Panc1 (cell line): ENCODE measurements at places on chromosomes 5 and 9.

DNA sequence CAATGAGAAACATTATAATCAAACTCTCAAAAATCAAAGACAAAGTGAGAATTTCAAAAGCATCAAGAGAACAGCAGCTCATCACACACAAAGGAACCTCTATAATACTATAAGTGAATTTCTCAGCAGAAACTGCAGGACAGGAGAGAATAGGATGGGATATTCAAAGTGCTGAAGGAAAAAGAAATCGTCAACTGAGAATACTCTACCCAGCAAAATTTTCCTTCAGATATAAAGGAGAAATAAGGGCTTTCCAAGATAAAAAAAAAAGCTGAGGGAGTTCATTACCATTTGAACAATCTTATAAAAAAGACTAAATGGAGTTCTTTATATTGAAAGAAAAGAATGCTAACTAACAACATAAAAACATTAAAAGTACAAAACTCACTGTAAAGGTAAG lies 481.1 kb downstream of the TLE4 start:
- H3K4me1 ChIP-seq: no peaks in the 10 kb centered on the region
- H3K36me3 ChIP-seq: no peaks in the 10 kb centered on the region
- no peaks in the 10 kb centered on the region for H3K27me3 ChIP-seq
- H3K4me3 ChIP-seq: no peak overlapping the region
- DNase-seq: no peak

GRCh38 chr5:36073595-36074216 lies 7.0 kb upstream of the UGT3A2 start:
- no peak overlapping the region for H3K4me3 ChIP-seq
- no peaks in the 10 kb centered on the region for H3K4me1 ChIP-seq
- H3K36me3 ChIP-seq: no peaks in the 10 kb centered on the region

DNA sequence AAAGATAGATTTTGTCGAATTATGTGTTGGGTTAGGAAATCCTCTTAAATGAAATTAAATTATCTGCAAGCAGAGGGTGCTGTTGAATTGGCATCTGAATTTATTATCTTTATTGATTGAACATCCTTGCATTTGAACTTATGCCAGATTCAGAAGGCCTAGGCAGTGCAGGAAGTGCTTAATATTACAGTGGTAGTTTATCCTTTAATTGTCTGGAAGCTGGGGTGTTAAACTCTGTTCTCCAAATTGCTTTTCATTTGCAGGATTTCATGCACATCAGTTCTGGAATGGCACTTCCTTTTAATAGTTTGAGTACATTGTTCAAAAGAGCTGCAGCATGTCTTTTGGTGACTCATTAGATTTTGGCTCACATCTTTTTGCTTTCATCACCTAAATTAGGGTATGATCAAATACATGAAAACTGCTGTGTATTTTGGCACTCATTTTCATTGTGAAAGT lies 186.3 kb downstream of the KDM4C start:
- H3K27me3 ChIP-seq: no peaks in the 10 kb centered on the region
- no peaks in the 10 kb centered on the region for H3K36me3 ChIP-seq
- no peaks in the 10 kb centered on the region for H3K4me1 ChIP-seq
- no peak overlapping the region for H3K4me3 ChIP-seq
- DNase-seq: no peak

GRCh38 chr5:156826150-156826549 lies 23.9 kb upstream of the PPP1R2B start:
- no peaks in the 10 kb centered on the region for H3K36me3 ChIP-seq
- H3K4me3 ChIP-seq: no peak overlapping the region
- H3K27ac ChIP-seq: no peak overlapping the region
- no peaks in the 10 kb centered on the region for H3K4me1 ChIP-seq
- H3K27me3 ChIP-seq: no peaks in the 10 kb centered on the region
- no peak for DNase-seq

DNA sequence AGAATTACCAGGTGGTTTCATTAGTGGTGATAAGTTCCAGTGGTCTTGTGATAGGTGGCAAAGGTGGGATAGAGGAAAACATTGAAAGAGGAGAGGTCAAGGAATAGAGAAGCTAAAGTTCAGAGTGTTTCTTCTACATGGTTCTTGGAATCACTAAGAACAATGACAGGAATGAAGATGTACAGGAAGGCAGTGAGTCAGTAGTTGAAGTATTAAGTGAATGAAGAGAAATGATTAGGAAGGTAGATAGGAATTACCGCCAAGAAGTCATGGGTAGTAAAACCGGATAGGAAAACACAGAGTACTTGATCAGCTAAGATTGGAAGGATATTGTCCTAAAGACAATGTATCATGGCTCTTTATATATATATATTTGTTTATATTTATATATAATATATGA lies 37.9 kb upstream of the RASA1 start:
- no peak overlapping the region for H3K4me3 ChIP-seq
- no peak overlapping the region for H3K27ac ChIP-seq
- no peaks in the 10 kb centered on the region for H3K4me1 ChIP-seq
